Bronchus fibroblast of lung (primary cell): ENCODE measurements at places on chromosomes 5 and 9. TPM values are rescaled to one million over a fixed set of nuclear protein-coding genes. Genes with fewer than 3 reads are reported as not detected.

The ZNF883 gene
- 0.74 and 1.7 TPM in 2 replicates for total RNA-seq

The CER1 gene
- not detected in 2 replicates for total RNA-seq

The ZNF454 gene
- 0.84 and 1.2 TPM in 2 replicates for total RNA-seq

The GADD45G gene
- 0.15 and 0.17 TPM in 2 replicates for total RNA-seq

The TIGD6 gene
- total RNA-seq = 2.9 and 3.0 TPM in 2 replicates

The GRPEL2 gene
- total RNA-seq = 10.9 and 12.6 TPM in 2 replicates

The RNF183 gene
- not detected in 2 replicates for total RNA-seq

The GALNT12 gene
- 5.5 TPM in 2 replicates for total RNA-seq

The SLC6A3 gene
- not detected in 2 replicates for total RNA-seq

The DIPK1B gene
- 1.5 and 2.5 TPM in 2 replicates for total RNA-seq

The SLC34A3 gene
- not detected in 2 replicates for total RNA-seq

The LCN1 gene
- total RNA-seq = not detected in 2 replicates

The RNF208 gene
- 0.50 and 1.2 TPM in 2 replicates for total RNA-seq

The MRPL22 gene
- 21.2 and 21.9 TPM in 2 replicates for total RNA-seq

The DCTN4 gene
- total RNA-seq = 32.1 and 32.6 TPM in 2 replicates

The OR1J2 gene
- total RNA-seq = not detected in 2 replicates

The PLAC8L1 gene
- not detected in 2 replicates for total RNA-seq

The LCN2 gene
- not detected in 2 replicates for total RNA-seq

The NR4A3 gene
- total RNA-seq = under 0.01 and 0.15 TPM in 2 replicates

The IFNB1 gene
- total RNA-seq = not detected in 2 replicates

The TJP2 gene
- 57.2 and 70.9 TPM in 2 replicates for total RNA-seq

The SLC4A9 gene
- total RNA-seq = not detected in 2 replicates
